ENCODE measurements at places on chromosomes 12 and 14. TPM values are rescaled to one million over a fixed set of nuclear protein-coding genes. Genes with fewer than 3 reads are reported as not detected.

GRCh38 chr12:10016881-10017280 lies 6.5 kb downstream of the CLEC12B start:
- no peak for DNase-seq

- DNase-seq = no peak
Observed at GRCh38 chr12:69298947-69299346, 49.2 kb upstream of the LYZ start.

Gene TTC9
- total RNA-seq = 7.8 TPM

Gene SLC25A21
- not detected for total RNA-seq

DNA sequence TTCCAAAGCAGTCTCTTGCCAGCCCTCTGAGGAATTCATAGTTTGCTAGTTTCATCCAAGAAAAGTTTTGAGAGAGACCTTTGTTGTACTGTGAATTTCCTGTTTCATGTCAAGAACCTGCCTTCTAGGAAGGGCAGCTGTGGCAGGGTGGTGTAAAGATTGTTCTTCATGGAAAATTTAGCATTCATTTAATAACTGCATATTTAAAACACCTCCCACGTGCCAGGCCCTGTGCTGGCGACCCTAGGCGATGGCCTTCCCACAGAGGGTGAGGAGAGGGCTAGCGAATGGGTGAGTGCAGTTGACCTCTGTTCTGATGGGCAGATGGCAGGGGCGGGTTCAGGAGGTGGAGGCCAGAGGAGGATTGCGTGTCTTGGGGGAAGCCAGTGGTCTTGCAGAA lies 43.2 kb downstream of the MLXIP start:
- DNase-seq = no peak

DNA sequence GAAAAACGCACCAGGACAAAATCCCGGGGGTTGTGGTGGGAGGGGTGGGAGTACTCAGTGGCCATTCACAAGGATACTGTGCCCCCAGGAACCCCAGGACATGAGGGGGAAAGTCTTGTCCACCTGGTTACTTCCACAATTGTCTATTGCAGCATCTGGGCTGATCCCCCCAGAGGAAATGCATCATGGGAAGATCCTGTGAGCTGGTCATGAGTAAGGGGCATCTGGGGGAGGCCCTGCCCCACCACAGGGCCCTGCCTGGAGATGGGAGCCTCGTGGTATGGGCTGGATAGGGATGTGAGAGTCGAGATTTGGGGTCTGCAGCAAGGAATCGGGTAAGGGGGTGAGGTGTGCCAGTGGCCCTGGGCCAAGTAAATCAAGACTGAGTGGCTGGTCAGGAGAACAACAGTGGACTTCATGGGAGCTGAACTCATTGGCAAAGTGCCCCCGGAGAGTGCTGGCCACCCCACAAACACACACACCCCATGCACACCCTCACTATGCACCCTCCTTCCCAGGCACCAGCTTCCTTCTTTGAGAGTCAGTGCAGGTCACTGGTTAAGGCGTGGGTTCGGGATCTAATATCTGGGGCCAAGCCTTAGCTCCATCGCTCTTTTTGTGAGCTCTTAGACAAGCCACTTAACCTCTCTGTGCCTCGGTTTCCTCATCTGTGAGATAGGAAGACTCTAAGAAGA lies 3.0 kb upstream of the SERPINA1 start:
- no peak for DNase-seq

DNA sequence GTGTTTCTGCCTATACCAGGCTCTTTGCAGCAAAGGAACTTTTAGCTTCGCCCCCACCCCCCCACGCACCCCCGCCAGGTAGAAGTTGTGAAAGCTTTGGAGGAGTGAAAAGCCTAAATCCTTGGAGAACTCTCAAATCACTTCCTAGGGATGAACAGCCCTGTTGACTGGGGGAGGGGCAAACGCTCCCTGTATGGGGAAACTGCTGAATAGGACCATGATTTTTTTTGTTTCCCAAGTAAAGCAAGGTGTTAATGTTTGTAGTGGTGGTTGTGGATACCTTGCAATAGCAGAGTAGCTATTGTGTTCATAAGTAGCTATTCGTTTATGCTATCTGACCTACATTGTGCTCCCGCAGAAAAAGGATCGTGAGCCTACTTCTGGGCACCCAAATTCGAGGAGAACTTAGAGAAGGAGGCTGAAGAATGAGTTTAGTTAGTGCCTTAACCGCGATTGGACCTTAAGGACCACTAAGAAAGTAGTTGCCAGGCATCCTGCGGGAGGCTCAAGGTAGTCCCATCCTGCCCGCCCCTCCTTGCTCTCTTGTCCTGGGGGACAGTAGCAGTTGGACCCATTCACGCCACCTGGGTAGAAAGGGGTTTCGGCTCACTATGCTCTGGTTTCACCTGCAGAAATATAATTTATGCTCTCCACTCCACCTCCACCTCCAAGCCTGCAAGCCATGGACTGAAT lies 901 bp upstream of the NFKBIA start:
- DNase-seq = no peak

DNA sequence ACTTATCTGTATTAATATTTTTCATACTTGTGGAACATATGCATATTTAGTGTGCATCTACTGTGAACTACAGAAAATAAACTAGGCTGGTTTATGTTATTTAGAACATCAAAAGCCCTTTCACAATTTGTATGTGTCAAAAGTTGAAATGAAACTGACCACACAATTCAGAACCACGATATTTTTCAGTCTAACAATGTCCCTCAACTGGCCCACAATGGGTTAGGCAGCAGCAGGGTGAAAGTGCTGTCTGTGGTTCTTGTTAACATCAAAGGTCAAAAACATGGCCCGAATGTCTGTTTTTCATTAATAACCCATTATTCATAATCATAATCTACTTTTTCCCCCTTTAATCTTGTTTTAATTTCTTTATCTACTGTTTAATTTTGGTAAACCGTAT lies 559.9 kb upstream of the ATP2B1 start:
- DNase-seq = no peak

DNA sequence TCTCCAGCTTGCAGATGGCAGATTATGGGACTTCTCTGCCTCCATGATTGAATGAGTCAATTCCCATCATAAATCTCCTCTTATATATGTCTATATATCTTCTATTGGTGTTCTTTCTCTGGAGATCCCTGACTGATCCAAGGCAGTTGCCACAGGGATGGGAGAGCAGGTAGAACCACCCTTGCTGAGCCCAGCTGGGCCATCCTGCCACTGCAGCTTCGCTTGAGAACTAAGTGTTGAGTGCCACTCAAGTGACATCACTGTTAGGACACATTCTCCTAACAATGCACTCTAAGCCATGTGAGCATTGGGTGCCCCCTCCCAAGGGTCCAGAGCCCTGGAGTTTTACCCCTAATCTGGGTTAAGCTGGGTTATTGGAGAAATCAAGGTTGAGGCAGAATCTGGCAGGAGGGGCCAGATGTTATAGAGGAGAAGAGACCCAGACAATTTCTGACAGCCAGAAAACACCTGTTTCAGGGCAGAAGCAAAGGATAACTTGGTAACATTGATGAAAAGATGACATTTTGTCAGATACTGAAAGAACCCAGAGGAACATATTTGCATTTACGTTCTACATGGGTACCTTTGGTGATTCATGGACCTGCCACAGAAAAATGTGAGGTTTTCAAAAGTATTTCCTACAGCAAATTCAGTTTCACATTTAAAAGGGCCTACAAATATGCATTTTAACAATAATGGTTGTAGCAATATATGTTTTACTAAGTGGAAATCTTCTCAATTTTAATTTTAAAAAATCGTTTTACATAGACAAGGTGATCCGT lies 57.2 kb upstream of the MAX start:
- DNase-seq = no peak

DNA sequence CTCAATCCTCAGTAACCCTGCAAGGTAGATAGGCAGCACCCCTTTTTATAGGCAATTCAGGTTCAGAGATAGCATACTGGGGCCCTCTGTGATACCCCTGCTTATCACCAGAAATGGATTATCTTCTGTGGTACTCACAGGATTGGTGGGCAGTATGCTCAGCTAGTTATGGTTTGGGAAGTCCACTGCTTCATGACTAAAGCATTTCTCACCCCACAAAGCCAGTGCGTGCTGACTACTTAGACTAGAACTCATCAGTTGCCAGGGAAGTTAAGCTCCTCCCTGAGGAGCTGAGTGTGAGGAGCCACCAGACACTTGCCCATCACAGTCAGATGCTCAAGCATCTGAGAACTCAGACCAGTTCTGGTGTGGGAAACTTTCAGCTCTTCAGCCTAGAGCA lies 76.3 kb downstream of the SCAF11 start:
- DNase-seq = no peak

GRCh38 chr14:90453401-90453951 lies 56.6 kb downstream of the CALM1 start:
- DNase-seq = no peak

Gene VDR
- 2.9 TPM for total RNA-seq

DNA sequence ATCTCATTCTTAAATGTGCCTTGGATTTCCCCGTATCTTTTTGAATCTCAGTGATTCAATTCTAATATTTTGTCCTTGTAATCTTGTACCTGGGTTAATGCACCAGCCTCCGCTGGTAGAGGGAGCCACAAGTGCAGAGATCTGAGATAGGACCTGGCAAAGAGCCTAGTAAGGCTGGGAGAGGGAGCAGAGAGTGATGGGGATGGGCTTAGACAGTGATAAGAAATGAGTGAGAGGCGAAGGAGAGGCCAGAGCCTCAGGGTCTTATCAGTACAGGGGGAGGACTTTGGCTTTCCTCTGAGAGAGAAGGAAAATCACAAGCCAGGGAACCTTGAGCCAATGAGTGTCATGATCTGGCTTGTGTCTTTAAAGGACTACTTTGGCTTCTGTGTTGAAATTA lies 30.5 kb upstream of the LMNTD1 start:
- DNase-seq = no peak

DNA sequence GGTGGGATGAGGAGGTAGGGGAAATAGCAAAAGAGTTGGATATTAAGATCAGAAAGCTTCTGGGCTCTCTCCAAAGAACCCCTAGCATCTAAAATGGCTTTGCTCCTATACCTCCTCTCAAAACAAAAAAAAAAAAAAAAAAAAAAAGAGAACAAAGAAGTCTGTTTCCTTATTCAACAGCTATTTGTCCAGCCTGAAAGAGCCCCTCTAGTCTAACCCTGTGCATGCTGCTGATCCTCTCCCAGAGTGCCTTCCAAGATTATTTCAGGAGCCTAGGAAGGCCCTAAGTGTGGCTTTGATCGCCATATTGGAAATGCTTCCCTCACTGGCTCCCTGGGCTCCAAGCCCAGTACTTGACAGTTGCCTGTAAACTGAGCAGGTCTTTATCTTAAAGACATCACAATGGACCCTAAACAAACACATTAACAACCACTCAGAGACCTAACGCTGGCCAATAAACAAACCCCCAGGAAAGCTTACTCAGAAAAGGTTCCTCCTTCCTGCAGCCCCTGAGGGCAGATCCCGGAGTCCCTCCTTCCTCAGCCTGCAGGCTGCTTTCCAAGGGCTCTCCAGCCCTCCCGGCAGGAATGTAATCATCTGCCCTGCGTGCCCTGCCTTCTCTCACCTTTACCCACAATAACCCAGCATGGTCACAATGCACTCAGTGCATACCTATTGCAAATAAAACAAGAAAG lies 17.4 kb upstream of the COL2A1 start:
- DNase-seq = no peak

DNA sequence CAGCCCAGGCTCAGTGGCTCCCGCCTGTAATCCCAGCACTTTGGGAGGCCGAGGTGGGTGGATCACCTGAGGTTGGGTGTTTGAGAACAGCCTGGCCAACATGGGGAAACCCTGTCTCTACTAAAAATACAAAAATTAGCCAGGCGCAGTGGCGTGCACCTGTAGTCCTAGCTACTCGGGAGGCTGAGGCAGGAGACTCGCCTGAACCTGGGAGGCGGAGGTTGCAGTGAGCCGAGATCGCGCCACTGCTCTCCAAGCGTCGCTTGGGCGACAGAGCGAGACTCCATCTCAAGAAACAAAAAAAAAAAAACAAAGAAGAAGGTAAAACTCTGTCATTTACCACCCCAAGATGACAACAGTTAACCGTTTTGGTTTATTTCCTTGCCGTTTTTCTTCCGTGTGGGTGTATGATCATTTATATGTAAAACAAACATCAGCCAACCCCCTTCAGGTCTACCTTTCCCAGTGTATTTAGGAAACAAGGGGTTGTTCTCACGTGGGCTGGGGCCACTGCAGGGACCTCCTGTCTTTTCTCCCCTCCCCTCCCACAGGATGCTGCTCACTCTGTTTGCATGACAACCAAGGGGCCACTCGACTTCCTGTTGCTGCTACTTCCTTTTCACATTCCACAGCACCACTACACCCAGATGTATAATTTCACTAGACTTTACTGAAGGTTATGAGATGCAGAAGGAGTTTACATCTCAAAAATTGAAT lies 13.6 kb downstream of the TTC9 start:
- DNase-seq = peak; percentile 93

Gene ATL1
- 1.4 TPM for total RNA-seq

Gene KRT86
- total RNA-seq = not detected

Gene CD69
- total RNA-seq = 1,130 TPM

DNA sequence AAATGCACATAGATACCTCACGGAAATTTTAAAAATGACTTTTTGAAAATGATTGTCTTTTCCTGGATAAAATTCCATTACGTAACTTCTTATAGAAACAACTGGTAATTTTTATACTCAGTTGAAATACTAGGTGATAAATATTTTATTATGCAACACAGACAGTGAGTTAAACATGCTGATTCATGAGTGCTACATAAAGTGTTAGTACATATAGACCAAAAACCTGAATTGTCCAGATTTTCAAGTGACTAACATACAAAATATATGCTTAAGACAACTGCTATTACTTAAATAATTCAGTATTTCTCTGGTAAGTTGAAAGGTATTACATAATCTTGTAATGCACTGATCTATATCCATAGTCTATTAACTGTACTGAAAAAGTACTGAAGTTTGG lies 11.9 kb downstream of the PTPRO start:
- no peak for DNase-seq

Gene FBXL14
- total RNA-seq = 26.0 TPM

Gene C1QL4
- total RNA-seq = not detected

DNA sequence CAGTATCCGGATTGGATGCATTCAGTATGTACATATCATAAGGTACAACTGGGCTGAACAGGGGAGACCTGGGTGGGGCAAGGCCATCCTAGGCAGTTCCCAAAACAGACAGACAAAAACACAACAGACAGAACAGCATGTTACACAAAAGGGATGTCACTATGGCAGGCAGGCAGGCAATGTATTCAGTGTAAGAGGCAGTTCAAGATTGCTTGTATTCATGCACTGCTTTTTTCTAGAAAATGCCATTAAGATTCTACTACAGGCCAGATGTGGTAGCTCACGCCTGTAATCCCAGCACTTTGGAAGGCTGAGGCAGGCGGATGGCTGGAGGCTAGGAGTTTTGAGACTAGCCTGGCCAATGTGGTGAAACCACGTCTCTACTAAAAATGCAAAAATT lies 3.5 kb downstream of the TBPL2 start:
- no peak for DNase-seq

Gene PLEKHH1
- 0.15 TPM for total RNA-seq

Gene C1R
- total RNA-seq = 4.6 TPM

Gene AICDA
- total RNA-seq = not detected

All from CD4-positive, CD25-positive, alpha-beta regulatory T cell (primary cell).